ENCODE measurements at places on chromosomes 6 and 20. TPM values are rescaled to one million over a fixed set of nuclear protein-coding genes. Genes with fewer than 3 reads are reported as not detected.

GRCh38 chr6:66126358-66126757 lies 419.3 kb upstream of the EYS start:
- no peaks in the 10 kb centered on the region for H3K4me1 ChIP-seq
- H3K27ac ChIP-seq, result no peak overlapping the region
- no peak overlapping the region for H3K4me3 ChIP-seq
- H3K27me3 ChIP-seq, result no peaks in the 10 kb centered on the region
- DNase-seq, result no peak

DNA sequence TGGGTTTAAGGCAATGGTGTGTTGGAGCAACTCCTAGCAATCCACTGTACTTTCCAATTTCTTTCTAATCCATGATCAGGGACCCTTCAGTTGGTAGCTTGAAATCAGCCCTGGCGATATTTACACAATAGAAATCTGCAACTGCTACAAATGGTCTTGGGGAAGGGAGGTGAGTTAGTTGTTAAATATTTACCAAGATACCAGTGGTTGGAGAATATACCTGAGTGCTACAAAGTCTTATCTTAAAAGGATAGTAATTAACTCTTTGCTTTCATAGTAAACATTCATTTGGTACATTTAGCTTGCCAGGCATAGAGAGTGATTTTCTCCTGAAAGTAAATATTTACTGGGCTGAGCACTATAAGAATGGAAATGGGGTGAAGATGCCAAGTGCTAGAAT lies 568.2 kb downstream of the BCKDHB start:
- H3K27ac ChIP-seq, result no peak overlapping the region
- H3K4me1 ChIP-seq, result 0 out of 2 replicates have a peak, but pooled peaks cover 4% of the 10 kb centered on the region
- H3K36me3 ChIP-seq, result no peaks in the 10 kb centered on the region

DNA sequence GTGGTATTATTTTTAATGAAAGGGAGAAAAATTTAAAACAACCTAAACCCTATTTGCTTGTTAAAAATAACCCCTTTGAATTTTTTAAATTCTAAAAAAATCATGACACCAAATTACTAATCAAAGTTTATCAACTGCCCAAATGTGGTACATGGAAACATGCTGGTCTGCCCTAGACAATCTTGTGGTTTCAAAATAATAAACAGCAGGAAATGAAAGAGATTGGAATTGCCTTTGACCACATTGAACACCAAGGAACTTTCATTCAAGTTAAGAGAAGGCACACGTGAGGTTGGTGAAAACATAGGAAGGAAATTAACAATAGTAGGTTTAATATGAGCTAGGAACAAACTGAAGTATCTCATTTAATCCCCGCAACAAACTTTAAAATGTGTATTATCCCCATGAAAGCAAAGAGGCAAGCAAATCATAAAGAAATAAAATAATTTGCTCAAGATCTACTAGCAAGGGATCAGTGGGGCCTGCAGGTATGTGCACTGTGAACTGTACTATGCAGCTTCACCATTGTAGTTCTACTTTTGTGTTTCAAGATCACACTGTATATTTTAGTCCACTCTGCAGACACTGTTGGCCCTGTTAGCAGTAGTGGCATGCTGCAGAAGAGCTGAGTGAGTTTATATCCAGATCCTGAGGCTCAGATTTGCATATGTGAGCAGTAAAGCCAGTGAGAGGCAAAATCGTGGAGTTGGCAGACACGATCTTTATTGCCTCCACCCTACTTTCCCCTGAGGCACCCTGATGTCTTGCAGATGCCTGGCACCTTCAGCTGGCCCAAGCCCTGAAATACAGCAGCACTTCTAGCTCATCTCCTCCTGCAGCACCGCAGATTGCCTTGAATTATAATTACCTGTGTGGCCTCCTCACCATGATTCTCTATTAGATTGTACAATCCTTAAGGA lies 157.8 kb upstream of the TENT5A start:
- no peaks in the 10 kb centered on the region for H3K27me3 ChIP-seq
- H3K4me1 ChIP-seq, result peaks cover 11% of the 10 kb centered on the region
- DNase-seq, result no peak
- no peaks in the 10 kb centered on the region for H3K36me3 ChIP-seq
- H3K4me3 ChIP-seq, result no peak overlapping the region

DNA sequence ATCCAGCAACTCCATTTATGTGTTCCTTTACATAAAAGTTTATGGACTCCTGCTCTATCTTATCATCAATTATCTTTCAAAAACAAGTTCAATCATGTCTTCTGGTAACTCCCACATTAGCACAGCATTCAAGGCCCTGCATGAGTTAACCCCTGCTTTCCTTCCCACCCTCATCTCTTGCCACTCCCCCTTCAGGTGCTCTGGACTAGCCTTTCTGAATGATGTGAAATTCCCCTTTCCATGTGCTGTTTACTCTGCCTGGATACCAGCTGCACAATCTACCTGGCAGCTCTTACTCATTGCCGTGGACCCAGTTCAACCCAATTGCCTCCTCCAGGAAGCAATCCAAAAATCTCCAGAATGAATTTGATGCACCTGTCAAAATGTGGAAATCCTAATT lies 11.9 kb downstream of the ADGRF4 start:
- no peak overlapping the region for H3K27ac ChIP-seq
- no peaks in the 10 kb centered on the region for H3K4me1 ChIP-seq
- no peak for DNase-seq
- H3K36me3 ChIP-seq, result no peaks in the 10 kb centered on the region

DNA sequence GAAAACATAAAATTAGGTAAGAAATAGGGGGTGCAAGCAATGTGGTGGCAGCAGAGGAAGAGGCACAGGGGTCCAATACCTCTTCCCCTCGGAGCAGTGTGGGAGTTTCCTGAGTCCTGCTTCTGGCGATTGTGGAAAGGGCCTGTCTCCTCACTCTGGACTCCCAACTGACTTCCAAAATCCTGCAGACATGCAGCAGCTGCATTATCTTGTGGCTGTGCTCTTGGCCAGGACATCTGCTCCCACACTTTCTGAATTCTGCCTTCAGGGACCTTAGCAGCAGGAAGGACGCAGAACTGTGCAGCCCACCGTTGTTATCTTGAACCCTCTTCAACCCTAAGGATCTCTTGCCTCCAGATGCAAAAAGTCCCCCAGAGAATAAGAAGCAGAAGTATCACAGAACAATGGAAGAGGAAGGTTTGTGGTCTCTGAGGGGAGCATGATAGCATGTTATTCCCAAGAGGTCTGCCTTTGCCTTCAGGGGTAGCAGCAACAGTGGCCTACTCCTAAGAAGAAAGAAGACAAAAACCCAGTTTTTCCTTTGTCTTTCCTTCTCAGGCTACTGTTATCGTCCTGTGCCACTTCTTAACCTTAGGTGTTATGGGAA lies 102.5 kb upstream of the EMILIN3 start:
- no peaks in the 10 kb centered on the region for H3K27me3 ChIP-seq
- no peak for DNase-seq
- no peaks in the 10 kb centered on the region for H3K4me1 ChIP-seq
- no peak overlapping the region for H3K4me3 ChIP-seq

DNA sequence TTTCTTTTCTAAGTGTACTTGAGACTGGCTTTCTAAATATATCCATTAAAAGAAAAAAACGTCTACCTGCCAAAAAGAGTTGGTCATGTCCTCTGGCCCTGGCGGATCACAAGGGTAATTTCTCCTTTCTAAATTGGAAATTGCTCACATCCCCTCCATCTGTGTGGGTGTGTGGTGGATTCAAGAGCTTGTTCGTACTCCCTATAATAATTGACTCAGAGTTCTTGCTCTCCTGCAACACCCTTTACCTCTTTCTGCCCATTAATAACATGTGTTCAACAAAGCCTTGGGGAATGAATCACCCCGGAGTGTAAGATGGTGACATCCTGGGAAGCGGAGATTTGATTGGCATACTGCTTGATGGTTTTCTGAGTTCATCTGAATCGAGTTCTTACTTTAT lies 263.8 kb downstream of the ALDH8A1 start:
- no peak overlapping the region for H3K4me3 ChIP-seq
- H3K27ac ChIP-seq, result no peak overlapping the region
- no peaks in the 10 kb centered on the region for H3K36me3 ChIP-seq
- no peak for DNase-seq
- H3K4me1 ChIP-seq, result no peaks in the 10 kb centered on the region

GRCh38 chr6:47478233-47479139 lies 897 bp downstream of the CD2AP start:
- peaks cover 22% of the 10 kb centered on the region for H3K4me1 ChIP-seq
- H3K4me3 ChIP-seq, result peak overlapping the region; percentile 78
- no peak for DNase-seq
- H3K36me3 ChIP-seq, result no peaks in the 10 kb centered on the region

- H3K27me3 ChIP-seq, result no peaks in the 10 kb centered on the region
- H3K4me1 ChIP-seq, result no peaks in the 10 kb centered on the region
- no peak overlapping the region for H3K27ac ChIP-seq
Measured at GRCh38 chr6:155980768-155981079, 525.1 kb upstream of the NOX3 start.

DNA sequence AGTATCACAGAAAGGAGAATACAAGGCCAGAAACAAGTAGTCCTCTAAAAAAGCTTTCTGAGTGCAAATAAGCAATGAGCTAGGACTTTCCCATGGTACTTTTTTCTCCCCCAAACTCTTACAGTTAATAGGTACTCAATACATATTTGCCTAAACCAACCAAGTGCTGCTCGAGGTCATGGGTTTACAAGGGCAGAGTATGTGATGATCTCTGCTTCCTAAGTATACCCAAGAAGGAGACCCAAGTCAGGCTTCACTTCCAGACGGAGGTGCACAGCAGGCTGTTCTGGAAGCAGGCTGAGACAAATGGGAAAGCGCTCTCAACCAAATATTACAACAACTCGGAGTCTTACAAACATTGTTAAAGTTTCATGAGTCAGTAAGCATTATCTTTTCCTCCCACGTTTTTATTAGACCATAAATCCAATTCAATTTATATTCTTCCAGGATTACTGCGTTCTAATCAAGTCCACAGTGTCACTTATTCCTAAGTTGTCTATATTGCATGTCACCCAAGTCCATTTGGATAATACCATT lies 8.1 kb downstream of the FYN start:
- H3K4me3 ChIP-seq, result no peak overlapping the region
- H3K36me3 ChIP-seq, result no peaks in the 10 kb centered on the region
- peaks cover 3% of the 10 kb centered on the region for H3K4me1 ChIP-seq
- no peak for DNase-seq
- no peak overlapping the region for H3K27ac ChIP-seq

DNA sequence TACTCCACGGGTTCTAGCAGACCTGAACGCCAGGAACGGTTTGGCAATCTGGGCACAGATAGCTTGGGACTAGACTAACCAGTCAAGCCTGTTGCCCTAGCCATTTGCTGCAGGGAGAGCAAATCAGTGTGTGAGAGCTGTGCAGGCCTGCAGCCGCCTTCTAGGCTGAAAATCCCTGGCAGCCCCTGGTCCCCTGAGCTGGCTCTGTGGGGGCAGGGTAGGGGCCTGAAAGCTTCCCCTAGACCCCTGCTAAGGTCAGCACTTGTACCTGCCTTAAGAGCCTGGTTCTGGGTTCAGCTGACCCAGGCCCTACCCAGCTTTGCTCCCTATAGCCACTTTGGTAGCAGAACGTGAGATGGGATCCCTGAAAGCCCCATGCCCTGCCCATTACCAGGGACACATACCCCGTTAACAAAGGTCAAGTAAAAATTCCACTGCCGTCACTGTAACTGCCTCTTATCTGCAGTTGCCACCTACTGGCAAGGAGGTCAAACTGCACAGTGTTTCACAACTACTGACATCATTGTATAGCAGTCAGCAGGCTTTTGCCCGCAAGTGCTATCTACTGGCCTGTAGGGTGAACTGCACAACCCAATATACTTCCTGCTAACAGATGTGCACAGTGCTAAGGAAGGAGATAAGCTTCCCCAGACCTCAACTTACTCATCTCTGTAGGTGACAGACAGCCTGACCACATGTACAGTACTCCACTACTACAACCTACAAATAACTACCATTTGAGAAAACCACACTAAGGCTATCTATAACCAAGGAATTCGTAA lies 95.1 kb upstream of the OLIG3 start:
- H3K27me3 ChIP-seq, result no peaks in the 10 kb centered on the region
- H3K4me3 ChIP-seq, result no peak overlapping the region
- H3K36me3 ChIP-seq, result no peaks in the 10 kb centered on the region
- H3K4me1 ChIP-seq, result 0 out of 2 replicates have a peak, but pooled peaks cover 9% of the 10 kb centered on the region
- DNase-seq, result peak; percentile 64

DNA sequence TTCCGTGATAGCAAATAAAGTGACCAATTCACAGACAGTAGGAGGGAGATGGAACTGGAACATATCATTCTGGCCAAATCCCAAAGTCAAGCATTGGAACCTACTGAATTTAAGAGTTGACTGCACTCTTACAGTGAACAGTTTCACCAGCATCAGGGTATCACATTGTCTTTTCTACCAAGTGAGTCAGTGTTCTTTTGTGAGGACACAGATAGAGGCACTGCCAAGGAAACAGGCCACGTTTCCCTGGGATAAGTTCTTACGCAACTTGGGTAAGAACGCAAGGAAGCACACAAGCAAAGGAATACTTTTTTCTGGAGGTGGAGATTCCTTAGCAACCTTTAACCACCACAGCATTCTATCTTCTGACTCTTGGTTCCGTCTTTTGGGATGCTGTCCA lies 28.6 kb upstream of the ENPP5 start:
- H3K4me3 ChIP-seq, result no peak overlapping the region
- H3K4me1 ChIP-seq, result no peaks in the 10 kb centered on the region
- H3K27me3 ChIP-seq, result no peaks in the 10 kb centered on the region
- DNase-seq, result no peak
- H3K27ac ChIP-seq, result no peak overlapping the region

DNA sequence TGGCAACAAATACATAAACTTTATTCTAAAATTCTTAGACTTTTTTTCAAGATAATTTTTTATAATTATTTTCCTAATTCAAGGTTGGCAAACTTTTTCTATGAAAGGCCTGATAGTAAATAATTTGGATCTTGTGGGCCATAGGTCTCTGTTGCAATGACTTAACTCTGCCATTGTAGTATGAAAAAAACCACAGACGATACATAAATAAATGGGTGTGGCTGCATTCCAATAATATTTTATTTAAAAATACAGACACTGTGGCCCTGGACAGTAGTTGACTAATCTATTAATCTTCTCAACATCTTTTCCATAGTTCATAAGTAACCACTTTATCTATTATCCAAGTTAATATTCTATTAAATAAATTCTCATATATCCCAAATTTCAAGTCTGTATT lies 281.1 kb downstream of the SYNE1 start:
- H3K4me1 ChIP-seq, result peaks cover 4% of the 10 kb centered on the region
- H3K27me3 ChIP-seq, result no peaks in the 10 kb centered on the region
- DNase-seq, result no peak
- no peaks in the 10 kb centered on the region for H3K36me3 ChIP-seq
- H3K4me3 ChIP-seq, result no peak overlapping the region

GRCh38 chr6:131565056-131565455 lies 8.0 kb upstream of the ARG1 start:
- DNase-seq, result no peak
- no peak overlapping the region for H3K27ac ChIP-seq
- no peak overlapping the region for H3K4me3 ChIP-seq

GRCh38 chr20:52494244-52494643 lies 302.7 kb upstream of the ZFP64 start:
- H3K27ac ChIP-seq, result no peak overlapping the region
- H3K27me3 ChIP-seq, result no peaks in the 10 kb centered on the region
- no peaks in the 10 kb centered on the region for H3K36me3 ChIP-seq
- H3K4me1 ChIP-seq, result no peaks in the 10 kb centered on the region
- H3K4me3 ChIP-seq, result no peak overlapping the region

- H3K27ac ChIP-seq, result no peak overlapping the region
- no peaks in the 10 kb centered on the region for H3K27me3 ChIP-seq
- no peaks in the 10 kb centered on the region for H3K4me1 ChIP-seq
- peak; percentile 37 for DNase-seq
- H3K4me3 ChIP-seq, result no peak overlapping the region
Measured at GRCh38 chr20:58461104-58461503, 54.1 kb downstream of the APCDD1L start.

Gene TRIM10
- total RNA-seq, result 1.4 TPM

Gene BANF2
- total RNA-seq, result 2.1 TPM

Gene PTCHD4
- total RNA-seq, result not detected

Gene SDCBP2
- total RNA-seq, result 2.0 TPM

Gene ARMH2
- total RNA-seq, result not detected

Gene NR2E1
- total RNA-seq, result 1.4 TPM

Gene PBX2
- total RNA-seq, result 96.3 TPM

Gene HSPA12B
- total RNA-seq, result not detected

Gene SCUBE3
- total RNA-seq, result 1.5 TPM

Gene CST2
- not detected for total RNA-seq

Measured in Caco-2 (cell line).